ENCODE measurements at places on chromosomes 2 and 18.

- no peak for DNase-seq
These were observed 112.2 kb downstream of the ZNF385B start for GRCh38 chr2:179749210-179749609.

GRCh38 chr2:178448968-178449661 is 1.9 kb downstream of the PRKRA start:
- DNase-seq: no peak

DNA sequence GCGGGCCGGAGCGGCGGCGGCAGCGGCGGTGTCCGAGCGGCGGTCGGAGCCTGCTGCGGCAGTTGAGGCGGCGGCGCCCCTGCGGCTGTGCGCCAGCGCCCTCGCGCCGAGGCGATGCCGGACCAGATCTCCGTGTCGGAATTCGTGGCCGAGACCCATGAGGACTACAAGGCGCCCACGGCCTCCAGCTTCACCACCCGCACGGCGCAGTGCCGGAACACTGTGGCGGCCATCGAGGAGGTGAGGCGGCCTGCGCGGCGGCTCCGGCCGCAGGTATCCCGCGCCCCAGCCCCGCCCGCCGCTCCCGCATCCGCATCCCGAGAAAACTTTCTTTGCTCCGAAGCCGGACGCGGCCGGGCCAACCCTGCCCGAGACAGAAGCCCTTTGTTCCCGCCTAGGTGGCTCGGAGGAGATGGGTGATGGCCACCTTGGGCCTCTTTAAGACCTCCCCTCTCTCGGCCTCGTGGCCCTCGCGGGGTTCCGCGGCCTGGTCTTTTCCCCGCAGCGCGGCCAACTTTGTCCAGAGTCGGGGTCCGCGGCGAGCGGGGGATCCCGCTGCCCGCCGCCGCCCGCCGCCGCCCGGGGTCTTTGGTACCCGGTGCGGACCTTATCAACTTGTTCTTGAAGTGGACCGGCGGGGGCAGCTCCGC is 504 bp downstream of the ASAP2 start:
- DNase-seq: no peak

GRCh38 chr18:2805970-2806943 is 40.5 kb upstream of the EMILIN2 start:
- no peak for DNase-seq

DNA sequence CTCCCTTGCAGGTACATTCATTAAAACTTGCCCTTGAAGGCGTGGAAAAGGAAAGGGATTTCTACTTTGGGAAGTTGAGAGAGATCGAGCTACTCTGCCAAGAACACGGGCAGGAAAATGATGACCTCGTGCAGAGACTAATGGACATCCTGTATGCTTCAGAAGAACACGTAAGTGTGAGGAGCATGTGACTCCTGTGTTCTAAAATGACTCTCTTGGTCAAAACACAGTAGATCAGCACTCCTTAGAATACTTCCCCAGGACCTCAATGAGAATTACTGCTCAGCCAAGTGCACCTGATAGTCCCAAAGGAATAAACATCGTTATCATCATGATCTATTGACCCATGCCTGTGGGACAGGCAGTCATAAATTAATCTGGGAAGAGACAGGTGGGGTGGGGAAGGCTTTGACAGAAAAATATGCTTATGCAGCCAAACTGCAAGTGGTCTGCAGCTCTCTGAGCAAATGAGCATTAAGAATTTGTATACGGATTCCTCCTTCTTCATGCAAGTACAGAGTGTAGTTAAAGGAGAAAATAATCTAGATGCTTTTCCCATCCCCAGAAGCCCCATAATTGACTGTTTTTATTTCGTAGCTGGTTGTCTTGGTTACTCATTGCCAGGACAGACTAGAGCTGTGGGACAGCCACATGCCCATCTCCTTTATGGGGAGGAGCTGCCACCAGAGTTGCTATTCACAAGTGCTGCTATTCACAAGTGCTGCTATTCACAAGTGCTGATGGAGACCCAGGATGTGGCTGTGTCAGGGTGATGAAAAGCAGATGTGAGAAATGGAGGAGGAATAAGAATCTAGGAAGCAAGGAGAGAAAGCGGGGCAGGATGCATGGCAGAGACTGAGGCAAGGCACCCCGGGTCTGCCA is 91.0 kb downstream of the MAPRE2 start:
- no peak for DNase-seq

- DNase-seq: no peak
These were observed 321.0 kb downstream of the RND3 start for GRCh38 chr2:150166313-150167051.

DNA sequence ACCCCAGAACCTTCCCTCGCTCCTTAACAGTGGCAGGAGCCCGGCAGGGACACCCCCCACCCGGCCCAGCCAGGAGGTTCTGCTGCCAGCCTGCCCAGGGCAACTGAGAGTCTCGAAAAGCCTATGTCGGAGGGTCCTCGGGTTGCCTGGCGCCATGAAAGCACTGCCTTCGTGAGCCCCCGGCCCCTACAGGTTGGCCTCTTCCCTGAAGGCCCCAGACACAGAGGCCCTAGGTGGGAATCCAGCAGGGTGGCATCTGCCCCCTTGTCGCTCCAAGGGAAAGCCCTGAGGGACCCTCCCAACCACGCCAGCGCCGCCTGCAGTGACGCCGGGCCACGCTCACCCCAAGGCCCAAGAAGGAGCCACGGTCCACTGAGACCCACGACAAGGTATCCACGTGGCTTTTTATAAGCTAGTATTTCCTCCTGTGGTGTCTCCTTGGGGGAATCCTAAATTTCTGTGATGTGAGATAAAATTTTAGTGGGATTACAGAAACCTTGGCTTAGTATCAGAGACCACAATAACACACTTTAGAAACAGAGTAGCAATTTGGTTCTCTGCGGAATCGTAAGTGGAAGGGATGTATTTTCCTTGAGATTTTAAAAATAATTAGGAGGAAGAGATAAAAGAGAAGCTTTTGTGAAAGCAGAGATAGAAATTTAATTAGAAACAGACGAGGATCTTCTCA is 138.9 kb downstream of the HDAC4 start:
- DNase-seq: no peak

GRCh38 chr2:72579591-72580180 is 246.1 kb downstream of the EXOC6B start:
- DNase-seq: no peak

DNA sequence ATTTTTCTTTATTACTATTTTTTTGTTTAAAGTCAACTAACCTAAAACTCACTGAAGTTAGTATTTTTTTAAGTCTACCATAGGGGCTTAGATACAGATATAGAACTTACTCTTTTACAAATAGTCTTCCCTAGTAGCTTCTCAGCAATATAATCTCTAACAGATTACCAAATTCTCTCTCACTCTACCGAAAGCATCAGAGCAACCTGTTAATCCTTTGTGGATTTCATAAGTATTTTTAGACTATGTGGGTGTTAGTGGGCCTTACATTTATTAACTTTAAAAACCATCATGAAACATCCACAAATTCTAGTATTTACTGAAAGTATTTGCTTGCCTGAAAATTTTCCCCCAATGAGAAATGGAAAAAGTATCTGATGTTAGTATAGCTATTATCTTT is 84.6 kb upstream of the TFPI start:
- no peak for DNase-seq

- DNase-seq: no peak
These were observed 338.6 kb upstream of the MMADHC start for GRCh38 chr2:149926149-149926548.

- no peak for DNase-seq
These were observed 428.9 kb upstream of the NETO1 start for GRCh38 chr18:73296686-73297085.

DNA sequence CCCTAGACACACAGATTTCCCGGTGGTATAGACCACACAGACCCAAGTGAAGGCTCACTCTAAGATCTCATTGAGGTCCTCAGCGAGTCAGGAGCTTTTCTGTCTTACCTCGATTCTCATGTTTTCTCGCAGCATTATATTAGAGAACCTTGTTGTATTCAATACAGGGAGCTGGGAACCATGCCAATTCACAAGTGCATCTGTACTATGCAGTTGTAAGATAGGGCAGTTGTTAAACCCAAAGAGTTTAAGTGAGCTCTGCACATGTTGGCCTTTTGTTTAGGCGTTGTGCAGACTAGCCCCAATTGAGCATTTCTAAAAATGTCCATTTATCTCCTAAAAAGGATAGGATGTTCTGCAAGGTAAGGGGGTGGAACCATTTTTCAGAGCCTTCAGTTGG is 59.6 kb downstream of the FEZ2 start:
- no peak for DNase-seq

DNA sequence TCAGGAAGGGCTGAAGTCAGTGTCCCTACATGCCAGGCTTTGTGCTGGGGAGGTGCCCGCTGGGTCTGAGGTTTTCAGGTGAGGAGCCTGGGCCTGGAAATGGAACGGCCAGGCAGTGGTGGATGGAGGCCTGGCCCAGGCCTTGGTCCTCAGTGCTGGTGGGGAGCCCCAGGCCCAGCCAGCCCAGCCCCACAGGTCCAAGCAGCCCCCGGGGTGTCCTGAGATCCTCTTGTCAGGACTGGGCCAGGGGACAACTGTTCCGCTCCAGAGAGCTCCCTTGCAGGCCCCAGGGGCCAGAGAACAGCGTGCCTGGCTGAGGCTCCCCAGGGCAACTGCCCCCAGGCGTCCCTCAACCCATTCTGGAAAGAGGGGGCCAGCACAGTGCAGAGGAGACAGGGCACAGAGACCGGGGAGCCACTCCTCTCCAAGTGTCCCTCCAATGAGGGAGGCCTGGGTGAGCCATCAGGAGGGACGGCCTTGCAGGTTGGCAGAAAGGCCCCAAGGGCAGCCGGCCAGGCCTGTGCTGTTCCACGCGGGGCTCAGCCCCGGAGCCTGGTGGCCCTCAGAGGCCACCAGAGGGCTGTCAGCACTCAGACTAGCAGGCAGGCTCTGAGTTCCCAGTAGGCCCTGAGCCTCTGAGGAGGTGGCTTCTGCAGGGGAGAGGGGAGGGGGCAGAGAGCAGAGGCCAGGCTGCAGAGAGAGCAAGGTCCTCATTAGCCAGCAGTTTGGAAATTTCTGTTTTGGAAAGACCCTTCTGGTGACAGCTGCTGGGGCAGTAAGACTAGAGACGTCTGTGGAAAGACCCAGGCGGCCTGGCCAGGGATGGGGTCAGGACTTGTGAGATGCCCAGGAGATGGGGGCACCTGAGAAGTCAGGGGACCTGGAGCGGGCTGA is 29.4 kb upstream of the SNED1 start:
- DNase-seq: no peak

GRCh38 chr2:69244882-69245281 is 142.1 kb downstream of the GFPT1 start:
- DNase-seq: no peak

DNA sequence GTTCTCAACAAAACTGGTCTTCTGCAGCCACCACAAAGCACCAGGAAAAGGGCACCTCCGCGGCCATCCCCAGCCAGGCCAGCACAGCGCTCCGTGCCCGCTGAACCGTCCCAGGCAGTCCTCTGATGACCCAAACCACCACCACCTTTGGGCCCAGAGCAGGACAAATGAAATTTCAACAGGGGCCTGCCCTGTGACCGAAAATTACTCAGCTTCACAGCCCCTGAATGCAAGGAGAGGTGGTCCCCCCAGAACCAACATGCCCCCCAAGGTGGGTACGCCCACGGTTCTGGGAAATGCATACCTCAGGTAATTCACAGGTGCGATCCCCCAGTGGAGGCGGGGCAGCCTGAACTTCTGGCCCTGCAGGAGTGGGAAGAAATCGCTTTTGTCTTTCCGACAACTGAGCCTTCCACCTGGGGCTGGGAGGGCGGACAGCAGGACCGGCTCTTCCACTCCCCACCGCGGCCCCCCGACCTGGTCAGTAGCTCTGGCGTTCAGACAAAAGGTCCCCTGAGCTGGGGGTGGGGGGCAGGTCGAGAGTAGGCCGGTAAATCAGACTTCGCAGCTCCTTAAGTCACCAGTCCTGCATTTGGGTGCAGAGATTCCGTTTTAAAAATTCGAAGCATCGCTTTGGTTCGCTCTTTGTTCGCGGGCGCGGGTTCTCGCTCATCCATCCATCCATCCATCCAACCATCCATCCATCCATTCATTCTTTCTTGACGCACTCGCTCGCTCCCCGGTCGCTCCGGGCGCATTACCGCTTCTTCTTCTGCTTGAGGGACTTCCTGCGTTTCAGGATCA is 1.4 kb downstream of the ARL4C start:
- DNase-seq: no peak

DNA sequence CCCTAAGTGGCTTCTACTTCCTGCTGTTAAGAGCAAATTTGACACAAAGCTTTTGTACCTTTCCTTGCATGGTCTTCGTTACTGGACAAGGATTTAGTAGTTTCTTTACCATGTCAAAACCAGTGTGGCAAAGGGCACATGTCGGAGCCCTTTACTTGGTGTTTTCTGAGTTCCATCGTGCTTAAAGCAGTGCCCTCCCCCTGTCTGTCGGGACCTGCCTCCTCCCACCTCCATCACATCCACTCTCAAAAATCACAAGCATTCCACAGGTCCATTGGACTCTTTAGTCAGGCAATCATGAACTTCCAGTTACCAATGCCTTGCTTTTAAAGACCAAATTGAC is 763 bp downstream of the CCDC141 start:
- DNase-seq: no peak

Data from stimulated activated CD4-positive, alpha-beta T cell treated with anti-CD3 and anti-CD28 coated beads, Interleukin-2, amount 100 ng/mL, for 24 hours (primary cell).